ENCODE measurements at places on chromosomes 16 and 17.

GRCh38 chr16:85354686-85355514 is 242.6 kb upstream of the CIBAR2 start:
- no peak for DNase-seq

- no peak for DNase-seq
These were observed 33.4 kb upstream of the ACSF3 start for GRCh38 chr16:89060207-89060794.

GRCh38 chr16:3444032-3444388 is 530 bp downstream of the NAA60 start:
- DNase-seq = no peak

- no peak for DNase-seq
These were observed 25.9 kb downstream of the OGFOD1 start for GRCh38 chr16:56477096-56477878.

GRCh38 chr17:52762147-52762793 is 603.8 kb upstream of the CA10 start:
- no peak for DNase-seq

DNA sequence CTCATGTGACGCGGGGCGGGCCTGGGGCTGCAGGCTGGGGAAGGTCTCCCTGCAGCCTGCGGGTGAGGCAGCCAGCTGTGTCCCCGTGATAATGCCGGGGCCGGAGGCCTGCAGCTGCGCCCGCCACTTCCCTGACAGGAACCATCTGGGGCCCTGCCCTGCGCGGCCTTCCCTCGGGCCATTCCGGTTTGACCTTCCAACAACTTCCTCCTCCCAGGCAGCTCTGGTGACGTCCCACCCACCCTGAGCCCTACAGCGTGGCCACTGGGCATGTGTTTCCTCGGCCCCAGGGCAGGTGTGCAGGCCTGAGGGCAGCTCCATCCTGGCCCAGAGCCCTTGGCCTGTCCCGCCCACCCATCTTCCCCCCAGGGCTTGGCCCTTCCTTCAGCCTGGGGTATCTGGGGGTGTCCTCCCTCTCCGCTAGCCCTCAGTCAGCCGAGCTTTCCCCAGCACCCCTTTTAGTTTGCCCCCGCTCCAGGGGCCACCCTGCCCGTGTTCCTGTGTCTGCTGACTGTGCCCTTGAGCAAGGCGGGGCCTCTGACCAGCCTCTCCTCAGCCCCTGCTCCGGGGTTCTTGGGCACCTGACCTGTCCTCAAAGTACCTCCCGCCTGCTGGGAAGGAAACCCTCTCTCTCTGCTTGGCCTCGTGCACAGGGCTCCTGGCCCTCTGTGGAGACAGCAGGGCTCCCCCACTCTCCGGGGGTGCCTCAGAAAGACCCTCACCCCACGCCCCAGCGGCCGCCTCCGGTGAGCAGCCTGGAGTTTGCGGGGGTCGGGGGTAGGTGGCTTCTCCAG is at the start of gene CBFA2T3:
TSS of gene CBFA2T3 (minus strand) at position 190 of the 794 bp plus-strand sequence. CDS start 400 bp downstream, outside the sequence.
- DNase-seq = no peak

DNA sequence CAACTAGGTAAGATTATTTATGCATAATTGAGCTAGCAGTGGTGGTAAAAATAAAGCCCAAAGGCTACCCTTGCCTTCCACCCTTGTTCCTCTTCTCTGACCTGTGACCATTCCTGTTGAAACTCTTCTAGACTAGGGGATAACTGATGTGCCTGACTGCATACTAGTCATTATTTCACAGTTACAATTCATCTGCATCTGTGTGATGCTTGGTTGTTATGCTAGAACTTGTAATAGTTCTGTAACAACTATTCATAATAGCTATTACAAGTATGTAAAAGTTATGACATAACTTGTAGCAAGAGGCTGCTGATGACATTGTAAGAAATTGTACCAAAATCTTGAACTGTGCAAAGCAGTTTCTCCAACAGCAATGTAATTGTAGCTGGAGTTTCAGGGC is 2.4 kb upstream of the VAC14 start:
- no peak for DNase-seq

GRCh38 chr16:28304214-28304613 is 11.9 kb downstream of the SBK1 start:
- no peak for DNase-seq

DNA sequence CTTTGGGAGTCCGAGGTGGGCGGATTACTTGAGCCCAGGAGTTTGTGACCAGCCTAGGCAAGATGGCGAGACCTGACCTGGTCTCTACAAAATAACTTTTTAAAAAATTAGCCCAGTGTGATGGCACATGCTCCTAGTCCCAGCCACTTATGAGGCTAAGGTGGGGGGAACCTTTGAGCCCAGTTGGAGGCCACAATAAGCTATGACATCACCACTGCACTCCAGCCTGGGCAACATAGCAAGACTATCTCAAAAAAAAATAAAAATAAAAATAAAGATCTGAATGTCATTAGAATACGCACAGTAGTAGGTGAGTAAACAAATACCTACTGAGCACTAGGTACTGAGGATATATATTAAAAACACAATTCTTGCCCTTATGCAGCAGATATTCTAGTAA is 3.1 kb downstream of the SIAH1 start:
- no peak for DNase-seq

GRCh38 chr17:51911237-51911636 is 247.3 kb downstream of the CA10 start:
- no peak for DNase-seq

DNA sequence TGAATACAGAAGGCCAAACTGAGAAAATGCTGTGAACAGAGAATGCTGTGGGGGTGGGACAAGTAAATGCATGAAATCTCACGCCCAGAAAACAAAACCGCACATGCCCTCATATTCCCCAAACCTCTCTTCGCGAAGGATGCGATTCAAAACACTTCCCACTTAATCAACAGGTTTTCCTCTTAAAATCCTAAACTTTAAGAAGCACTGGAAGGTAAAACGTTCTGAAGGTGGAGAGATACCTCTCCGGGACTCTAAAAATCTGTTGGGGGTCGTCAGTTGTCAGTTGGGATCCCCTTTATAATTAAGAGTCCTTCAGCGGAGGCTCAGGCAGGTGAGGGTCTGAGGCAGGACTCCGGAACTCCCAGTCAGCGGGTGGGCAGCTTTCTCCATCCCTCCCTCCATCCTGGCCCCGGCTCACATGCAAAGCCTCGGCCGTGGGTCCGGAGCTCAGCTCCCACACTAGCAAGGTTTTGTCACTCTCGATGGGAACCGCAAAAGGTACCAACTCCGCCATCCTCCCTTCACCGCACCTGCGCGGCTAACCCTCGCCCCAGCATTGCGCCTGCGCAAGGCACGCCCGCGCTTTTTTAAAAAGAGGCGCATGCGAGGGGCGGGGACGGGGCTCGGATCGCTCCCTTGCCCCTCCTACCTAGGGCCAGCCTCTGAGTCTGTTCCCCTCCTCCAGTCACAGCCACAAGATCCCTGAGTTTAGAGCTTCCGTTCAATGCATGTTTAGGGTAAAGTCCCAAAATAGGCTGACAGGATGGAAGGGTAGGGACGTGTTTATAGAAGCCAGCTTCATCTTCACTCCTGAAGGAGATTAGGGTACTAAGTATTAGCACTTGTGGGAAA is at the start of gene RDM1:
TSS of gene RDM1 (minus strand) at position 563 of the 855 bp plus-strand sequence. CDS start at position 517, 46 bp downstream.
- no peak for DNase-seq

- DNase-seq = no peak
These were observed 852 bp downstream of the ZNF469 start for GRCh38 chr16:88383401-88384221.

DNA sequence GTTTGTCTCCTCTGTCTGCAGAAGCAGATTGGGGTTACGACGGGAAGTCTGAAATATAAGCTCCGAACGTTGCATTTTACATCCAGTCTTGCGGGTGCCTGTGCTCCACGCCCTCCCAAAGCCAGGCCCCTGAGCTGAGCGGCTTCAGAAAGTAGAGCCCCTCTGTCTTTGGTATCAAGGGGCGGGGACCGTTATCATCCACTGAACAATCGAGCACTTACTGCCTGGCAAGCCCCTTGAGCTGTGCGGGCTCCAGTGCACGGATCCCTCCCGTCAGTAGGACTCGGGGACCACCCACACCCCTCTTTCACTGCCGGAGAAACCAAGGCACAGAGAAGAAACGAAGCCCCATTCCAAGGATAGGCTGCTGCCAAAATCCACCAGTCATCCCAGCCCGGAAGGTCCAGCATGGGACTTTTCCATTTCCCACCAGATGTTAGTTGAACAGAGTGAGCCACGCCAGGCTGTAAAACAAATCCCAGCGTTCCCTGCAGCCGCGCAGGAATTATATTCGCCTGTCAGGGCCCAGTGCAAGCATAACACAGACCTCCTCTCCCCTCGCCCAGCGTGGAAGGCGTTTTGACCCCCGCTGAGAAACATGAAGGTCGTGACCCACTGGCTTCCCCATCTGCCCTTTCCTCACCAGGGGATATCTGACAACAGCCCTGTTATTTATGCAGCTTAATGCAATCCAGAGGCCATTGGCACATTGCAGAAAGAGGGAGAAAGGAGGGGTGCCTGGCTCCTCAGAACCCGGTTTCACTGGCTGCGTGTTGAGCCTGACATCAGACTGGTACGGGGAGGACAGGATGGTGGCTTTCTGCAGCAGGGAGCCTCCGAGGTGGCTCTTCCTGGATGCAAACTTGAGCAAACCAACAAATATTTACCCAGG is 212.2 kb upstream of the FOXF1 start:
- DNase-seq = no peak

GRCh38 chr16:54402270-54402669 is 115.7 kb upstream of the IRX3 start:
- DNase-seq = no peak

DNA sequence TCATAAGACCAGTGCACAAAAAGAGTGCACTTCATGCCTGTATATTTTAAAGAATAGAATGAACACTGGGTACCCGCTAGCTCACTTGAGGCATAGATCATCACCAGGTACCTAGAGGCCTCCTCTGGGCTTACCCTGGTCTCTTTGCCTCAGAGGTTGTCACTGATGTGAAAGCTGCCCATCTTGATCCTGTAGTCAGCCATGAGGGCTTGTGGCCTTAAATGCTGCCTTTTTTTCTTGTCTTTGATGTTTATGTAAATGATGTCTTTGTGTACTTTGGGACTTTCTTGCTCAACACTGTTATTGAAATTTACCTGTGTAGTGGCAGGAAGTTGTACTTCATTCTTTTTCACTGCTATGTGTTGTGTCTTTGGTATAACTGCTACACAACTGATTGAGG is 26.8 kb upstream of the SLC5A10 start:
- no peak for DNase-seq

DNA sequence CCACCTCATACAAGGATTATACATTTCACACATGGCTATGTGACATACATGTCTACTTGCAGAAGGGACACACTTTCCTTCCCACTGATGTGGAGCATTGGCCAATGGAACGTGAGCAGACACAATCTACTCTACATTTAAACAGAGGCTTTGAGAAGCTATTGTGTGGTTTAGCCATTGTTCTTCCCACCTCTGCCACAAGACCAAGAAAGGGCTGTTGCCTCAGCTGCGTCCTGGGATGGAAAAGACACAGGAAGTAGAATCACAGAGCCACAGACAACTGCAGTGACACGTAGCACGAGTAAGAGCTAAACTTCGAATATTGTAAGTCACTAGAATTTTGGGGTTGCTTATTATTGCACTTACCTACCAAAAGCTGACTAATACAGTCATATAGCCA is 33.3 kb downstream of the PRKCB start:
- no peak for DNase-seq

DNA sequence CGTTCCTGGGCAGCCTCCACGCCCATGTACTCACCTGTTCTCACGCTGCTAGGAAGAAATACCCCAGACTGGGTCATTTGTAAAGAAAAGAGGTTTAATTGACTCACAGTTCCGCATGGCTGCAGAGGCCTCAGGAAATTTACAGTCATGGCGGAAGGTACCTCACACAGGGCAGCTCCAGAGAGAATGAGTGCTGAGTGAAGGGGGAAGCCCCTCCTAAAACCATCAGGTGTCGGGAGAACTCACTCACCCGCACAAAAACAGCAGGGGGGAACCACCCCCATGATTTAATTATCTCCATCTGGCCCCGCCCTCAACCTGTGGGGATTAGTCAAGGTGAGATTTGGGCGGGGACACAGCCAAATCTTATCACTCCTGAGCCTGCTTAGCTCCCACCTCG is 18.2 kb downstream of the RAB40C start:
- no peak for DNase-seq

GRCh38 chr17:37830151-37830993 is 85.5 kb upstream of the HNF1B start:
- no peak for DNase-seq

- DNase-seq = no peak
These were observed 223.0 kb downstream of the GSG1L start for GRCh38 chr16:27840311-27841060.

DNA sequence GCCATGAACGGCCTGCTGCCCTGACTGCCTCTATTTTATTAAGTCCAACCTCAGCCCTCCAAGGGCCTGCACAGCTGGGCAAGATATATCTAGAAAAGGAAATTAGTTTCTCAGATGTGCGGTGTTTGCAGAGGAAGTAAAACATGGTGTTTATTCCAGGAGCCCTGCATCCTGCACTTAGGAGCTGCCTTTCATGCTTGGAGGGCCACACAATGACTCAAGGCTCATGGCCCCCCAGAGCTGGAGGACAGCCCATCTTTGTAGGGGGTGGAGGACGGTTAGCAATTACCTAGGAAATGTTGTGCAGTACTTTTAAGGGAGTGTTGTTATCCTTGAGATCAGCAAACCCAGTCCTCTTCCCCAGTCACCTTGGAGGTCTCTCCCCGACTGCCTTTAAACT is 80.5 kb downstream of the COPRS start:
- no peak for DNase-seq

DNA sequence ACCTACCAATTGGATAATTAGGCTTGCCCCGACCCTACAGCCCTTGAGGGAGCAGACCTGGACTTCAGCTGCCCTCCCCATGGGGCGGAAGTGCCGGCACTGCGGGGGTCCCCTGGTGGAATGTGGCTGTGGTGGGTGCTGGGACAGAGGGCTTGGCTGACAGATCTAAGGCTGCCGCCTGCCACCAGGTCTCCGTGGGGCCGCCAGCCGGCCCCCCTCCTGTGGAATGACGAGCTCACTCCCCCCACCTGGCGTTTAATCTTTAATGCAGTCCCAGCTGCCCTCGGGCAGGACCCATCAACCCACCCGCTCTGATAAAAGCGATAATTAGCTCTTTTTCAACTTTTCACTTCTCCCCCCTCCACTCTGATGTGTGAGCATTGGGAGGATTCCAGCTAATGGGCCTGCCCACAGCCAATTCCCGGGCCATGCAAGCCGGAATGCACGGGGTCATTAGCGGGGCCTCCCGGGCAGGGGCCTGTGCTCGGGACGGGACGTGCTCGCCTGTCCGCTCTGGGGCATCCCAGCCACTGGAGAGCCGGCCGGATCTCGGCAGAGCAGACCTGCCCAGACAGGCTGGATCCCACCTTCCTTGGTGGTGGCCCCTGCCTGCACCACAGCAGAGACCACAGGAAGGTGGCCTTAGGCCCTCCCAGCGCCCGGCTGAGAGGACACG is 28.3 kb upstream of the GOSR2 start:
- DNase-seq = no peak

- DNase-seq = no peak
These were observed 33.7 kb upstream of the COQ7 start for GRCh38 chr16:19033761-19034160.

- DNase-seq = no peak
These were observed 137.4 kb upstream of the CHMP6 start for GRCh38 chr17:80854220-80854619.

DNA sequence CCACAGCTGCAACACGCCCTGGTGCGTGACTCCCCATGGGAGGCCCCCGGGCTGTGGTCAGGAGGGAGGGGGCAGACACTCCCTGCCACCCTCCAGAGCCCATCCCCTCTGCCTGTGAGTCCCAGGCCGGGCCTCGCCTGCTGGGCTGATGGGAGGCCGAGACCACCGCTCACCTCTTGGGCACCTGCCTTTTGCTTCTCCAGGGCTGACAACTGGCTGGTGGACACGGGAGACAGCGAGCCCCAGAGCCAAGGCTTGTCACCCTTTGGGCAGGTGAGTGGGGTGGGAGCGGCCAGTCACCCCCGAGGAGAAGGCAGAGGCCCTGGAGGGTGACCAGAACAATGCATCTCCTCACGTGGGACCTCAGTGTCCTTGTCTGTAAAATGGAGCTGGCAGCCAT is 20.8 kb downstream of the CHMP1A start:
- DNase-seq = no peak

Measured in vagina (tissue), 2 donors.